Activated CD4-positive, alpha-beta T cell treated with anti-CD3 and anti-CD28 coated beads, Interleukin-2, amount 50 U/mL, for 48 hours (primary cell): ENCODE measurements at places on chromosomes 4 and X.

DNA sequence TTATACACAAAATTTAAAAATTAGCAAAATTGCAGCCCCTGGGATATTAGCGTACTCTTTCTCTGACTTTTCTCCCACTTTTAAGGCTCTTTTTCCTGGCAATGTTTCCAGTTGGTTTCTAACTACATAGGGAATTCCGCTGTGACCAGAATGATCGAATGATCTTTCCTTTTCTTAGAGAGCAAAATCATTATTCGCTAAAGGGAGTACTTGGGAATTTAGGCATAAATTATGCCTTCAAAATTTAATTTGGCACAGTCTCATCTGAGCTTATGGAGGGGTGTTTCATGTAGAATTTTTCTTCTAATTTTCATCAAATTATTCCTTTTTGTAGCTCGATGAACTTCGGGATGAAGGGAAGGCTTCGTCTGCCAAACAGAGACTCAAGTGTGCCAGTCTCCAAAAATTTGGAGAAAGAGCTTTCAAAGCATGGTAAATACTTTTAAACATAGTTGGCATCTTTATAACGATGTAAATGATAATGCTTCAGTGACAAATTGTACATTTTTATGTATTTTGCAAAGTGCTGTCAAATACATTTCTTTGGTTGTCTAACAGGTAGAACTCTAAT lies 6.0 kb downstream of the ALB start:
- no peak for DNase-seq

GRCh38 chr4:56653461-56654237 lies 27.4 kb downstream of the HOPX start:
- peak; percentile 53 for DNase-seq

- no peak for DNase-seq
Observed at GRCh38 chr4:88743696-88744095, 46.1 kb upstream of the NAP1L5 start.

DNA sequence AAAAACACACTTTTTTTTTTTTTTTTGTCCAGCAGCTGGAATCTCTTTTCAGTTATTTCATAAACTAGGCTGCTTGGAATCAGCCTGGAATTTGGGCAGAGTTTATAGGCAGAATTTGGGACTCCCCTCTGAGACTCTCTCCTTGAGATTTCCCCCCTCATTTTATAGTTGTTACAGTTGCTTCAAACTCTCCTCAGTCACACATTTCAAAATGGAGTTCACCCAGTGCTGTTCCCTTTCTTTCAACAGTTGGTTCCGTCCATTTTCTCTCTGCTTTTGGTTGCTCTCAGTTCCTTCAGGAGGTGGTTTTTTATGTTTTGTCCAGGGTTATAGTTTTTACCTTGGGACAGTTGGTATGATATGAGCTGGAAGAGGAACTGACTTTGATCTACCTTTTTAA lies 27.5 kb downstream of the NSD2 start:
- no peak for DNase-seq

GRCh38 chrX:44400161-44400560 lies 56.7 kb upstream of the EFHC2 start:
- no peak for DNase-seq

DNA sequence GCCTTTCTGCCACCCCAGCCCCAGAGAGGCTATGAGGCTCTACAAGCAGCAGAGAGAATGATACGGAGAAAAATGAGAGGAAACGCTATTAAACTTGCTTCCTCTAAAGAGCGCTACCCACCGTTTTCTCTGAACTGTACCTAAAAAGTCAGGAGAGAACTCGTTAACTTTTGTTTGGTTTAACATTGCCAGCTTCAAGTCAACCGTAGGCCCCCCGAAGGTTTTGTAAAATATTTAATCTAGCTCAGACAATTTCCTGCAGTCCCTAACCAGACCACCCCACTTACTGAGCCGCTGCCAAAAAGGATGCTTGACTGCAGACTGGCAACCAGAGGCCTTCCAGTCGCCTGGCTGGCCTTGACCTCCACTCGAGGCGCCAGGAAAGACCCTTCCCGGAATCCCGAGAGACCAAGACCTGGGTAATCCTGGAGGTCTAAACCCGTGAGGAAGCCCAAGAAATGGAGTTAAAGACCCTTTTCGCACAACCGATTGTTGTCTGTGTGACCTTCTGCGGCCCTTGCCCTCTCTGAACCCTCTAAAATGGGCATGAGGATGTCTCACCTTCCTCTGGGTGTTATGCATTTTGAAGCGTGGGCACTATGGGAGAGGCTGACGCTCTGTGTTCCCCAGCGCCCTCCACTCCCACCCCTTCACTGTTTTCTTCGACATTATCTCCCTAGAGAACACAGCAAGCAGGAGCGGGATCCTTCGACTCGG lies 86.3 kb downstream of the BCOR start:
- no peak for DNase-seq

- DNase-seq = no peak
Observed at GRCh38 chr4:108662629-108663028, 12.2 kb downstream of the OSTC start.

- DNase-seq = no peak
Observed at GRCh38 chr4:173076903-173077634, 91.5 kb upstream of the GALNT7 start.

- no peak for DNase-seq
Observed at GRCh38 chrX:19793471-19793870, 93.9 kb downstream of the SH3KBP1 start.

GRCh38 chrX:259692-260355 lies 21.4 kb upstream of the PLCXD1 start:
- no peak for DNase-seq

GRCh38 chrX:79330022-79330421 lies 37.1 kb downstream of the ITM2A start:
- DNase-seq = no peak

DNA sequence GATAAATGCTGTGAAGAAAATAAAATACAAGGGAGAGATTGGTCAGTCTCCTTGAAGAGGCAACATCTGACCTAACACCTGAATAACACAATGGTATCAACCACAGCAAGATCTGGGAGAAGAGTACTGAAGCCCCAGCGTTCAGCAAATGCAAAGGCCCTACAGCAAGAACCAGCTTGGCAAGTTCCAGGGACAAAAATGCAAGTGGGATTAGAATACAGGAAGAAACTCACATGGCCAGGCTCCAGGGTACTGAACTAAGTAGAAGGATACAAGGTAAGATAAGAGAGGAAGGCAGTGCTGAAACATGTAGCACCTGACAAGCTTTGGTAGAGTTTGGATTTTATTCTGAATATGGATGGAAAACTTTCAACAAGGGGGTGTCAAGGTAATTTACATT lies 3.6 kb downstream of the SMIM14 start:
- no peak for DNase-seq

GRCh38 chrX:9418262-9418661 lies 46.6 kb upstream of the TBL1X start:
- DNase-seq = no peak

DNA sequence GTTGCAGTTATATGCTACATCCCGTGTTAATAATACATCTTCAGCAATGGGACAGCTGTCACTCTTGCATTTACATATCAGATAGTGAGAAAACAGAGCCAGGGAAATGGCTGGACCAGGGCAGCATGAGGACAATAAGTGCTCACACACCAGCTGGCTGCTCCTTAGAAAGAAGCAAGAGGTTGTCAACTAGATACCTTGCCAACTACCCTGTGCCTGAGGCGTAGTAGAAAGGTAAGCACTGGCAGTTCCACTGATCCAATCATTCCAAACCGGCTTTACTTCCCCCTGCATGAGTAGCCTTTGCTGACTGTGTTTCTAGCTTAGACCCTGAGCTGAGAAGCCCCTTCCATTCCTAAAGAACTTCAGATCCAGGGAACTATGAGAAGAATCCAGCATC lies 52.2 kb upstream of the FGF13 start:
- no peak for DNase-seq

DNA sequence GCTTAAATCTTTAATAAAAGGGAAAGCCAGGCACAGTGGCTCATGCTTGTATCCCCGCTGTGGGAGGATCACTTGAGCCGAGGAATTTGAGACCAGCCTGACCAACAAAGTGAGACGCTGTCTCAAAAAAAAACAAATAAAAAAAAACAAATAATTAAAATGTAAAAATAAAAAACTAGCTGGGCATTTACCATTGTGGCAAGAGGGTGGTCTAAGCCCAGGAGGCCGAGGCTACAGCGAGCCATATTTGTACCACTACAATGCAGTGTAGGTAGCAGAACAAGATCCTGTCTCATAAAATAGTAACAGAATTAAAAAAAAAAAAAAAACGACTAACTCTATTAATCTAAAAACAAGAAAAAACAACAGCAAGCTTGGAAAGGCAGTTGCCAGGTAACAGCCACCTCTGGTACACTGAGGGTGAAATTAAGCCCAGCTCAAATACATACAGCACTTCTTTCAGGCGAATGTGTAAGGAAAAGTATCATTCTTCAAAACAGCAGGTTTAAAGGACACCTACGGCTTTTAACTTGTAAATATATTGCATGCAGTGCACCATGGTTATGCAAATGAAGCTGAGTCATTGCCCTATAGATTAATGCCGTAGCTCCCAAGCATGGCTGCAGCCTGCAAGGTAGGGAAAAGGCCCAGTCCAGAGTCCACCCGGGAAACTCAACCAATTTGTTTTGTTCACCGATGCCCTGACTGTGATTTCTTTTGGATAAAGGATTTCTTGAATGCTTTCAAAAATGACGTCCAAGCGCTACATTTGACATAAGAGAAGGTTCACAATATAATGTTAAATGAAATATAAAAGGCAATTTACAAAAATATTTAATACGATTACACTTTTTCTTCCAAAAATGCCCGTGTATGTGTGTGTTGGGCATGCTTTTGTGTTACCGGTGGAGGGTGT lies 14.5 kb upstream of the TXLNG start:
- DNase-seq = no peak

DNA sequence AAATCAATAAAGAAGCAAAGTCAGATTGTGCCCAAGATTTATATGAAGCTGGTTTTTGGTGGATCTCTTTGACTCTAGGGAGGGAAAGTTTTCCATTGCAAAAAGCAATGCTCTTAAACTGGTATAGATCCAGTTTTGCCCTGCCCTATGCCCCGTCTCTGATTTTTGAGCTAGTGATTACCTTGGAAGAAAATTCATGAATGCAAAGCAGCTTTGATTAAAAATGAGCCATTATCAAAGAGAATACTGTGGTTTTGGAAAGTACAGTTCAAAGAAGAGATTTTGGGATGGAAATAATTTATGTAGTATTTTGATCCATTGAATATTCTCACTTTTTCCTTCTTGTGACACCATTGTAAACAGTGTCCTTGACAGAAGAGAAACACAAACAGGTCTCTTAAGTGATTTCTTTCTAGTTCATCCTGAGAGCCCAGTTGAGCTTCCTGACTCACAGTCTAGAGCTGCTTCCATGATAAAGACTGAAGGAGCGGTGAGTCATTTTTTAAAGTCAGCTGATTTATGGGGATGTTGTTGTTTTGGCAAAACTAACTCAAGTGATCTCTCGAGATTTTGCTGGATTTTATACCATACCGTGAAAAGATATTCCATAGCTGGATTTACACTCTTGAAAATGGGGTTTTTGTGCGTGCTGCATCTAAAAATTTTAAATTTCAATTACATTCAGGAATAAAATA lies 76.7 kb downstream of the AFF1 start:
- no peak for DNase-seq
